ENCODE measurements at places on chromosomes 4 and X.
A peak's percentile ranks its signal among the peaks of the same experiment; 100 is the strongest.

- no peak for DNase-seq
Measured at GRCh38 chrX:46152756-46153155, 392.5 kb downstream of the ZNF674 start.

DNA sequence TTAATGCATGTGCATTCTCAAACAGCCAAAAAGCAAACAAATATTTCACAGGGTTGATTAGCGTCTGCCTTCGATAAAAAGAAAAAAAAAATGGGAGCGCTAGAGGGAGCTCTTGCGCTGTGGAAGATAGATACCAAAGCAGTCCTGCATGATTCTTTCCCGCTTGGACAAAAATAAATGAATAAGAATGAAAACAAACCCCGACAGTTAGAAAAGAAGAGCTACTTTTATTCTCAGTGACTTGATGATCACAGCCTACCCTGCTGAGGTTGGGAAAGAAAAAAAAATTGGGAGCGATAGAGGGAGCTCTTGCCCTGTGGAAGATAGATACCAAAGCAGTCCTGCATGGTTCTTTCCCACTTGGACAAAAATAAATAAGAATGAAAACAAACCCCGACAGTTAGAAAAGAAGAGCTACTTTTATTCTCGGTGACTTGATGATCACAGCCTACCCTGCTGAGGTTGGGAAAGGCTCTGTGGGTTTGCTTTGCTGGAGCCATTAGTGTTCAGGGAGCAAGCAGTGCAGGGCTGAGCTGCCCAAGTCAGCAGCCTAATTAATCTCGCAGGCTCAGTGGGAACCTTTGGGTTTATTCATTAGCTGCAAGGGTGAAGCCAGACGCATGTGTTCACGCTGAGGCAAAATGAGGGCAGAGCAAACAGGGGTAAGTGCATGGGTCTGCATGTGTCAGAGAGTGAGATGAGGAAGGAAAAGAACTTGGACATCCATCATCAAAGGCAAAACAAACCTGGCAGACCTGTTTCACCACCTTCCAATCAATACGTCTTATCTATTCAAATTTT, 249.3 kb upstream of the PRKX start:
- no peak for DNase-seq

DNA sequence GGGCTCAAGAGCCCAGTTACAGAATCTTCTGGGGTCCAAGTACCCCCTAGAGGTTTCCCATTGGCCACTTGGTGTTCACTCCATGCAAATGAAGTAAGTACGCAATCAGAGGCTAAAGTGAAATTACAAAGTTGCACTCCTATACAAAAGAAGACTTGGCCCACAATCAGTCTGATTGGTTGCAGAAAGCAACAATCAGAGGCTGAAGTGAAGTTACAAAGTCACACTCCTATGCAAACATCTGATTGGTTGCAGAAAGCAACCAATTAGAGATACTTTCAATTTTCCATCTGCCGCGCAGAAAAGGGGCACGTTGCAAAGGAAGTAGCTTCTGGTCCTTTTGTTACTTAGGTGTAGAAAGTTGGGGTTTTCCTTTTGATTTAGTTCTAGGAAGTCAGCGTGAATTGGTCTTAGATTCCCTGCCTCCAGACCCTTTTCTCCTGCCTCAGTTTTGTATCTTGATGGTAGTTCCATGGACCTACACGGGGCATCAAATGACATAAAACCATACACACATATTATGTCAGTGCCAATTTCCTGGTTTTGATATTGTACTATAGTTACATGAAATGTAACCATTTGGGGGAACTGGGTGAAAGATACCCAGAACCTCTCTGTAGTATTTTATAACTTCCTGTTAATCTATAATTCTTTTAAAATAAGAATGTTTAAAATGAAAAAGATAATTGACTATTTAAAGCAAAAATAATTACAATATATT, 12.4 kb upstream of the PIN4 start:
- peak; percentile 45 for DNase-seq

DNA sequence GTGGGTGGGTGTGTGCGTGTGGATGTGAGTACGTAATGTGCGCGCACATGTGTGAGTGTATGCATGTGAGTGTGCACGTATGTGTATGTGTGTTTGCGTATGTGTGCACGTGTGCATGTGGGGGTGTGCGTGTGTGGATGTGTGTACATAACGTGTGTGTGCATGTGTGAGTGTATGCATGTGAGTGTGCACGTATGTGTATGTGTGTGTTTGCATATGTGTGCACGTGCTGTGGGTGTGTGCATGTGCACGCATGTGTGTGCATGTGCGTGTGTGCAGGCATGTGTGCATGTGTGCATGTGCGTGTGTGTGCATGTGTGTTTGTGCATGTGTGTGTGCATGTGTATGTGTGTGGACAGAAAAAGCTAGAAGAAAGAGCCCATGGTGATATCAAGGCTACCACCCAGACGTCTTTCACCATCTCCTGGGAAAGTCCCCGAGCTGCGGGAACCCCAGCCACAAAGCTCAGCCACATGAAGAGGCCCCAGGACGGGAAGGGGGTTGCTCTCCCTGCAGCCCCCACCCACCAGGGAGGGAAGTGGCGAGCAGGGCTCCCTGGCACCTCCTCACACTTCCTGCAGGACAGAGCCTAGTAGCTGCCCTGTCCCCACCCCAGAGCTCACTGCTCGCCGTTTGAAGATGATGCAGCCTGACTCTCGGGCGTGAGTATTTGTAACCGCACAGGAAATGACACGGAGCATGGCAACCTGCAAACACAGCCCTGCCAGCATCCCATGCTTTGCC, 108.3 kb downstream of the DCTD start:
- DNase-seq: peak; percentile 48

DNA sequence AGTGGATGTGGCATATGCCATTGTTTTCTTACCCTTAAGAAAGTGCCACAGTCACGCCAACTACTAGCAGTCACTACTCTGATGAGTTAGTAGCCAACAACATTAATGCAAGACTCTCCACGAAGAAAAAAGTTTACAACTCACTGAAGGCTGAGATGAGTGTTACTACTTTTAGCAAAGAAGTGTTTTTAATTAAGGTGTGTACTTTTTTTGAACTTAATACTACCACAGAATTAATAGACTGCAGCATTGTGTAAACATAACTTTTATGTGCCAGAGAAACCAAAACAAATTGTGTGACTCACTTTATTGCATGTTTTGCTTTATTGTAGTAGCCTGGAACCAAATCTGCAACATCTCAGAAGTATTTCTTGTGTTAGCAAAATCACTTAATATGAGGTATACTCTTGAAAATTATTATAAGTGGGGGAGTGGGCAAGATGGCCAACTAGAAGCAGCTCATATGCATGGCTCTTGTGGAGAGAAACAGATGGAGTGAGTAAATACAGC, 2.2 kb upstream of the UGT2B4 start:
- no peak for DNase-seq

Measured in CD4-positive, alpha-beta T cell treated with Interleukin-17A for 4 hours (primary cell).